Sigmoid colon (tissue), 7 donors: ENCODE measurements at places on chromosomes 4 and X.

GRCh38 chr4:183396227-183396637 lies 48.2 kb upstream of the CDKN2AIP start:
- no peak for DNase-seq

DNA sequence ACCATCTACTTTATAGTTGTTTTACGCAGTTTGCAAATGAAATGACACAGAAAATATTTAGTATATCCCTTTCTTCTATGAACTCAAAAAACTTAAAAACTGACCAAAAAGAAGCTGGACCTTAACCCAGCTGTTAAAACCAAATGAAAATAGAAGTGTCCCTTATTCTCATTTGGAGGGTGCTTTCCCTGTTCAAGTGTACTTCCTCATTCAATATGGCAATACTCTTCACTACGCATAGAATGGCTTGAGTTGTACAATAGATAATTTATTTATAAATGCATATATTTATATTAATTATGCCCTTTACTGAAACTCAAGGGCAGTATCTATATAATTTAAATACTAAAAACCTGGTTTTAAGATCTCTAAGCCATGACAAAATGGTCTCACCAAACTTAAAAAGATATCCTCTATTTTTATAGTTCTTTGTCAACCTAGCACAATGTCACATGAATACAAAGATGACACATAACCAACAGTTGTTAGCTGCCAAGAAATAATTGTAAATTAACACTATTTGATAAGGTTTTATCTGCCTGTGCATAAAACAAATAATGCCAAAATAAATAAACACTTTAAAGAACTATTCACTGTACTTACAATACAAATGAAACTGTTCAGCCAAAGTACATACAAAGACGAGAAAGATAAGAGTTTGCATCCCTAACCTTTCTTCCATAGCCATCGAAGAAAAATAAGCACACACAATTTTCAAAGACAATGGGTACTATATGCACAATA lies 25.2 kb downstream of the YTHDC1 start:
- no peak for DNase-seq

DNA sequence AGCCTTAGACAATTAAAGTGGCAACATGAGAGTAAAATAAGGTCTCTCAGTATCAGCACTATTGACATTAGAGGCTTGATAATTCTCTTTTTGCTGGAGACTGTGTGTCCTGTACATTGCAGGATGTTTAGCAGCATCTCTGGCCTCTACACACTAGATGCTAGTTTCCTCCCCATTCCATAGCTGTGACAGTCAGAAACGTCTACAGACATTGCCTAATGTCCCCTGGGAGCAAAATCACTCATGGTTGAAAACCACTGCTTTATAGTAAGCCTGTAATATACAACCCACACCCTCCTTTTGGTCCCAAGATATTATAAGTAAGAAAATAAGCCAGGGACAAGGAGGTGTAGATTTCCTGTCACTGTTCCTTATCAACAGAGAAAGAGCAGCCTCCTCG lies 166.0 kb downstream of the FRMPD4 start:
- DNase-seq = no peak

DNA sequence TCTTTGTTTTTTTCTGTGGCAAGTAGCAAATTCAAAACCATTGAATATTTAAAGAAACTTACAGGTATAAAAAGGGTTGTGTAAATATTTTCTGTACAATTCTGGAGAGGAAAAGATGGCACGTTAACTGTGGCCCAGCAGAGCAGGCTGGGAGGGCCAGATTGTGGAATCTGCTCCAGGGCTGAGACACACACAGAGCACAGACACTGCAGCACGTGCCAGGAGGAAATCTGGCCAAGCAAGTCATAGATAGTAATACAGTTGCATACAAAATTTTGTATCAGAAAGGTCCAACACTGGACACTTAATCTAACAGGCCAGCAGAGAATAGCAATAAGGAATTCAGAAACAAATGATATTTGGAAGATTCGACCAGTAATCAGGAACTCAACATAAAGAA lies 763.7 kb downstream of the PDHA2 start:
- no peak for DNase-seq

GRCh38 chr4:179605196-179605595 lies 2163.0 kb upstream of the AGA start:
- DNase-seq = no peak

DNA sequence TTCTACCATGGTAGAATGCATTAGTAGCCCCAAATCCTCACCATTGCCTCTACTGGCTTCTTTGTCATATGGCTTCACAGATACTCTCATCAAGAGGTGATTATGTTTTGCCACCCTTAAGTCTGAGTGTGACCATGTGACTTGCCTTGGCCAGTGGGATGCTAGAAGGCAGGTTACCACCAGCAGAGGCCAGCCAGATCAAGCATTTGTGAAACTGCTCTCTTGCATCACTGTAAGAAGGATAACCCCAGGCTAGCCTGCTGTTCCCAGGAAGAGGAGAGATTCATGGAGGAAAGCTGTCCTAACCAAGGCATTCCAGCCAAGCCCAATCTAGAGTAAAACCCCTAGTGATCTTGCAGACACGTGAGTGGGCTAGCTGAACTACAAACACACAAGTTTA lies 46.8 kb downstream of the USP46 start:
- no peak for DNase-seq

DNA sequence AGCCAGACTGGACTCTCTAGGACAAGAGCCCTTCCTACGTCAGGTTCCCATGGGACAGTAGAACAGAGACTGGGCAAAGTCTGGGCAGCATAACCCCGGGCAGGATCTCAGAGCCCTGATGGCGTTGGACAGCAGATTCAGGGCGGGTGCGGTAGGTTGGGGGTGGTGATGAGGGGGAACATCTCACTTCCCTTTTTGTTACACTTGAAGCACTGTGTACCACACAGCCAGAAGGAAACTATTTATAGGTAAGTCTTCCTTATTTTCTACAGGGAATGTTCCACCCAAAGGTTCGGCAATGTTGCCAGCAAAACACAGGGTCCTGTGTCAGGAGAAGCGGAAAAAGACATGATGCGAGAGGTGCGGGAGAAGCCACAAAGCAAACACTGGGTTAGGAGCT lies 54.3 kb downstream of the TSC22D3 start:
- no peak for DNase-seq

GRCh38 chrX:57772637-57773036 lies 92.6 kb upstream of the NLRP2B start:
- DNase-seq = no peak

DNA sequence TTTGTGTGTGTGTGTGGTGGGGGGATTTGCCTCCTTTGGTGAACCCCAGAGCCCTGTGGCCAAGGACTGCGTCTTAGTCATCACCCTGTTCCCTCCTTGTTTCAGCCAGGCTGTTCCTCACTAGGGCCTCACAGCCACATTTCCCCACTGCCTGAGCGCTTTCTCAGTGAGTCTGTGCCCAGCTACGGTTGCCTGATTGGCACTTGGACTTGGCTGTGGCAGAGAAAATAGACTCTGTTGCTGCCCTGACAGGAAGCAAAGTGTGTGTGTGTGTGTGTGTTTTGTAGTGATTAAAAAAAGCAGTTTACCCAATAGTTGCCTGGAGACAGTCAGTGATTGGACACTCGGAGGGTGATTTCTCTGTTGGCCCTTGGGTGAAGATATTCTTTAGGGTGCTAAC lies 113.0 kb downstream of the UCHL1 start:
- no peak for DNase-seq

GRCh38 chr4:5804656-5805055 lies 88.2 kb downstream of the CRMP1 start:
- no peak for DNase-seq
